SK-MEL-5 (cell line): ENCODE measurements at places on chromosomes 1 and 21. TPM values are rescaled to one million over a fixed set of nuclear protein-coding genes. Genes with fewer than 3 reads are reported as not detected.

Gene CNIH3
- 3.1 and 6.4 TPM in 2 replicates for total RNA-seq

Gene SLAMF9
- 13.6 and 17.9 TPM in 2 replicates for total RNA-seq

Gene RNU1-2
- under 0.01 TPM in 1 of 2 replicates, not detected in the other for total RNA-seq

Gene OPRD1
- total RNA-seq, result under 0.01 TPM in 1 of 2 replicates, not detected in the other

Gene S100A14
- not detected in 2 replicates for total RNA-seq

Gene GFI1
- 0.08 and 0.61 TPM in 2 replicates for total RNA-seq

Gene A3GALT2
- total RNA-seq, result not detected in 2 replicates

Gene RHOU
- 0.79 and 0.80 TPM in 2 replicates for total RNA-seq

Gene ENAH
- total RNA-seq, result 113 TPM in 2 replicates

Gene TAS1R3
- total RNA-seq, result not detected in 2 replicates

Gene DCST2
- total RNA-seq, result 0.18 TPM in 1 of 2 replicates, not detected in the other

Gene SLC1A7
- not detected in 2 replicates for total RNA-seq

Gene PTPN14
- total RNA-seq, result 5.4 and 6.3 TPM in 2 replicates

Gene VANGL2
- total RNA-seq, result 1.8 and 2.0 TPM in 2 replicates

Gene NTRK1
- total RNA-seq, result 0.32 and 0.53 TPM in 2 replicates

Gene ASTN1
- total RNA-seq, result not detected in 2 replicates

Gene PKP1
- total RNA-seq, result not detected in 2 replicates

Gene ANGPTL7
- total RNA-seq, result not detected in 2 replicates

Gene NBL1
- total RNA-seq, result 305 and 318 TPM in 2 replicates

Gene COL8A2
- 0.11 TPM in 1 of 2 replicates, not detected in the other for total RNA-seq

Gene ZMYM1
- total RNA-seq, result 18.8 and 19.3 TPM in 2 replicates

Gene AMY2A
- total RNA-seq, result not detected in 2 replicates

Gene KCNA2
- total RNA-seq, result under 0.01 and 0.24 TPM in 2 replicates

Gene MPZ
- 3.4 and 3.6 TPM in 2 replicates for total RNA-seq

Gene PLD5
- total RNA-seq, result not detected in 2 replicates

Gene ADAM30
- not detected in 2 replicates for total RNA-seq

Gene OR6K2
- not detected in 2 replicates for total RNA-seq

Gene SPRR2D
- 26.7 and 39.8 TPM in 2 replicates for total RNA-seq

Gene DIO1
- not detected in 2 replicates for total RNA-seq

Gene DNM3
- 0.56 and 0.79 TPM in 2 replicates for total RNA-seq

Gene LINGO4
- total RNA-seq, result not detected in 2 replicates

Gene CNTN2
- total RNA-seq, result not detected in 2 replicates

Gene CSF3R
- not detected in 2 replicates for total RNA-seq
